Left hindlimb (tissue), 1 donor: ENCODE measurements at places on chromosomes 11 and 22.

GRCh38 chr11:45850446-45850845 lies 3.2 kb downstream of the CRY2 start:
- no peak for DNase-seq

DNA sequence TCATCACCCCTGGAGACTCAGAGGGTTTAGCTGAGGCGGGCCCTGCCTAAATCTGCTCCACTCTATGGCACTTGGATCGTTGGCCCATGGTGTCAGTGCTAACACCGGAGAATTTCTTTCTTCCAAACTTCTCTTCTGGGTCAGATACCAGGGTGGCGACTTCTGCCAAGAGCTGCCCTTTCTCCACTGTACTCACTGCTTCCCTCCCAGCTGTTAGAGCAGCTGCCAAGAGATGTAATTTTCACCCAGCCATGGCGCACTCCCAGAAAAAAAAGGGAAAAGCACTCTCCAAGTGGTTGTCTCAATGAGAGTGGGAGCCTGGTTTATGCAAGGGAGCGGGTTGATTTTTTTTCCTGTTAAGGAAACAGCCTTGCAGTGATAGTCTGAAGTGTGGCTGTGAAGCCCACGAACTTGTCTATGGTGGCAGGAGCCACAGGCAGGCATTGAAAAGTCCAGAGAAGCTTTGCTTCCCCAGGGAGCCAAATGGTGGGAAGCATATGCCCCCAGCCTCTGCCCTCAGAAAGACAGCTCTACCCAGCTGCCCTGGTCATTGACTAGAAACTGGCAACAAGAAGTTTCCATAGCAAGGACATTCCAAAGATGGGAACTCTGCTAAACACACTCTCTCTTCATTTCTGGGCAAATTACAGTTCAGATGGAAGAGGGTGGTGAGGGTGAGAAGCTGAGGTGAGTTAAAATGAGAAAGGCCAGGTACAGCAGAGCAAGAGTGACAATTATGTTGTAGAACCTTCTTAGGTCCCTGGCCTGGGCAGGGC lies 10.7 kb downstream of the PCSK7 start:
- DNase-seq = peak; percentile 77

- DNase-seq = no peak
Observed at GRCh38 chr11:92667486-92668152, 301.8 kb upstream of the MTNR1B start.

DNA sequence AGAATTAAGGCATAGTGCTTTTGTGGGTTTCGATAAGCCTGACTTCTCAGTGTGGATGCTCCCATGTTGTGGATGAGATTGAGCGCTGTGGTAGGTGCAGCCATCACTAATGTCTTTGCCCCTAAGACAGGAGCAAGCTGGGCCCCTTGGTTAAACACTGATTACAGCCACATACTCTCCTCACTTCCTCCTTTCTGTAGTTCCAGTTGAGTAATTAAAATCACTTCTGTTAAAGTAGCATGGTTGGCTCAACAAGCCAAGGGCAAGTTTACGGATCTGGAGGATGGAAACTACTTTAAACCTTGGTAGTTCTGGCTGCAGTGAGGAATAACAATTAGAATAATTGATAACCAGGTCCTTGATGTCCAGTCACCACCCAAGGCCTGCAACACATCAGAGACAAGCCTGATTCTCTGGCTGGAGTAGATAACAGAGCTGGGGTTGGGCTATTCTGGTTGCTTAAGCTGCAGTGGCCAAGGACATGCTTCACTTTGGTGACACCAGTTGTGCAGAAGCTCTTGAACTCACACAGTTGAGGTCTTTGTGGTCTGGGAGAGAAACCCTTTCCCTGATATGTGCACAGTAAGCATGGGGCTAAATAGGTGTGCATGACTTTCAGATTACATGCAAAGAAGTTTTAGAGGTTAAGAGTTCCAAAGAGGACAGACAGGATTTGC lies 81.3 kb downstream of the KIRREL3 start:
- no peak for DNase-seq

- DNase-seq = no peak
Observed at GRCh38 chr11:123546515-123546914, 107.9 kb downstream of the SCN3B start.

GRCh38 chr11:23590596-23591308 lies 730.5 kb upstream of the CCDC179 start:
- DNase-seq = no peak

DNA sequence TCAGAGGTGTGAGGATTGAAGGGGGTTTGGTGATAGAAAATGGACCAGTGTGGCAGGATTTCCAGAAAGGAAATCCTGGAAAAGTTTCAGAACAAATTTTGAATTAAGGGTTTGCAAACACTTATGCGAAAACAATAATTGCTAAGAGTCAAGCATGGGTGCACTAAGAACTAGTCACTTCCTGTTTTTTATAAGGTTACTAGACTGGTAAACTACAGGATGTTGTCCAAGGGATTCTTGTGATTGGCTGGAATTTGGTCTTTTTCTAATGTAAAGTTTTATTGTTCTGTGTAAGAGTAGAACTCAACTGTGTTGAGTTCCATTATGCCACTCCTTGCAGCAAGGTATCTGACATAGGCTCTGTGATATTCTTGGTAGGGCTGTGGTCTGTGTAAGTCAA lies 54.1 kb downstream of the LIF start:
- no peak for DNase-seq

GRCh38 chr11:2694995-2695939 lies 4.5 kb downstream of the KCNQ1OT1 start:
- DNase-seq = peak; percentile 33

DNA sequence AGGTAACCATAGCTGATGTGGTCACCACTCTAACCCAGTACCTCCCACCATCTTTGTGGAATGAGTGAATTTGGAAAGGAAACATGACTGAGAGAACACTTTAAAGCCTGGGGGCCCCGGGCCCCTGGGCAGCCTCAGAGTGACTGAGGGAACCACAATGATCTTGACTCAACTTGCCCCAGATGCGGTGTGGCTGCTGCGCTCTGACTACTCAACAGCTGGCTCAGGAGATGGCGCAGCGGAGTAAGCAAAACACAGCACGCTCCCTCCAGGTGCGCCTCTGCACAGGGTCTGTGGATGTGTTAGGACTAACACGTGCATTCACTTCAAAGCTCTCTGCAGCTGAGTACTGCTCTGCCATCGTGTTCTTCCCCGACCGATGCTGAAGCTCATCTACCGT lies 5.9 kb downstream of the RNF215 start:
- DNase-seq = no peak

- no peak for DNase-seq
Observed at GRCh38 chr11:103378931-103379330, 269.7 kb downstream of the DYNC2H1 start.

DNA sequence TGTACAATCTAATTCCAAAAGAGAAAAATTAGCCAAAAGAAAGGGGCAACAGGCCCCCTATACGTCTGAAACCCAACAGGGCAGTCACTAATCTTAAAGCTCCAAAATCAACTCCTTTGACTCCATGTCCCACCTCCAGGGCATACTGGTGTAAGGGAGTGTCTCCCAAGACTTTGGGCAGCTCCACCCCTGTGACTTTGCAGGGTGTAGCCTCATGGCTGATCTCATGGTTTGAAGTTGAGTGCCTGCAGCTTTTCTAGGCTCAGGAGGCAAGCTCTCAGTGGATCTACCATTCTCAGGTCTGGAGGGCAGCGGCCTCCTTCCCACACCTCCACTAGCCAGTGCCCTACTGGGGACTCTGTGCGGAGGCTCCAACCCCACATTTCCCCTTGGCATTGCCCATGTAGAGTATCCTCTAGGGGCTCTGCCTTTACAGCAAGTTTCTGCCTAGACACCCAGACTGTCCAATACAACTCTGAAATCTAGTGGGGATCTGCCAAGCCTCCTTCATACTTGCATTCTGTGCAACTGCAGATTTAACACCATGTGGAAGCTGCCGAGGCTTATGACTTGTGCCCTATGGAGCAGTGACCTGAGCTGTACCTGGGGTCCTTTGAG lies 94.5 kb downstream of the TRIM29 start:
- no peak for DNase-seq
